ENCODE measurements at places on chromosomes 7 and 10. TPM values are rescaled to one million over a fixed set of nuclear protein-coding genes. Genes with fewer than 3 reads are reported as not detected.

GRCh38 chr7:85185424-85186082, 1.3 kb downstream of the SEMA3D start:
- peak overlapping the region; percentile 96 for H3K4me3 ChIP-seq
- peaks cover 9% of the 10 kb centered on the region for H3K36me3 ChIP-seq
- H3K27ac ChIP-seq = peak overlapping the region; percentile 90
- H3K4me1 ChIP-seq = peaks cover 41% of the 10 kb centered on the region

DNA sequence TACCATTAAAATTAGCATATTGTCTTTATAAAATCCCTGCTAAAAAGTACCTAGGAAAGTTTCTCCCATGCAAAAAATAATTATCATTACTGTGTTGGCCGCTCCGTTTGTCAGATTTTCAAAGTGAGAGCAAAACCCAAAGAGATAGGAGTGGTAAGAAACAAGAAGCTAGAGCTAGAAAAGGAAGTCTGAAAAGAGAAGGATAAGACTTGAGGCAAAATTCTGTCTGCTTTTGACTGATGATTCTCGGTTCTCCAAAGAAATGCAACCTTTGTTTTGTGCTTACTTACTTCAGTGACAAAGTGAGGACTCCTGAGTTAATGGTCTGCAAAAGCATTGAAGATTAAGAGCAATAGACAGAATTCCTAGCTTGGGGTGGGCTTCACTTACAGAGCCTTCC, 33.3 kb upstream of the CAPZA2 start:
- no peak overlapping the region for H3K27ac ChIP-seq
- peaks cover 8% of the 10 kb centered on the region for H3K27me3 ChIP-seq
- H3K36me3 ChIP-seq = peaks cover 14% of the 10 kb centered on the region
- no peak overlapping the region for H3K4me3 ChIP-seq
- DNase-seq = no peak

DNA sequence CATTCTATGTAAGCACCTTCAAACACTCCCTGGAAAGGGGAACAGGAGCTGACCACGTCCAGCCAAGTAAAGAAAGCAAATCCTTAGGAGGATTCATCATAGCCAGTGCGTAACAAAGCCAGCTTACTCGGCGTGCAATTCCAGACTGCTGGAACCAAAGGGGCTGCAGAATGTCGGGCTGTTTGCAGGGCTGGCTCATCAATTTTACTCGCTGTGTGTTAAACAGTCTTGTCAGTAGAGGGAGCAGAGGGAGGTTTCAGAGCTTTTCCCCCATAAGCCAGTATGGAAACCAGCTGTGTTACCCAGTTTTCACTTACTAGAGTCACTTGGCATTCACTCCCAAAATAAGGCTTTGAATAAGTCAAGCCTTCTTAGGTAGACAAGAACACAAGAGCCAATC, 127.1 kb downstream of the KMT2E start:
- H3K4me3 ChIP-seq = no peak overlapping the region
- peaks cover 26% of the 10 kb centered on the region for H3K36me3 ChIP-seq
- no peak overlapping the region for H3K27ac ChIP-seq
- H3K27me3 ChIP-seq = no peaks in the 10 kb centered on the region

DNA sequence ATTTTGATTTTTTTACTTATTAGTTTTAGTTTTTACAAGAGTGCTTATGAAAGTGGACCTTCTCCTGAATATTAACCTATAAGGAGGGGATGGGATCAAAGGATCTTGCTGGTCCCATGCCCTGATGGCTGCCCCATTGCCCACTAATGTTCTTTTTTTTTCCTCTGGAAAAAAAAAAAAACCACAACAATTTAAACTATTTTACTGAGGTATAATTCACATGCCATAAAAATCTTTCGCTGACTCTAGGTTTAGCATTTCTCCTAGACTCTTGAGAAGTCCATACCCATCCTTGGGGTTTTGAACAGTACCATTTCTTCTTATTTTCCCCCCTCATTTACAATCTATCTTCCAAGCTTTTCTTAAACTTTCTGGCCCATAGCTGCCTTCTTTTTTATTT, 481.8 kb downstream of the TFEC start:
- H3K27me3 ChIP-seq = no peaks in the 10 kb centered on the region
- no peak for DNase-seq
- H3K36me3 ChIP-seq = no peaks in the 10 kb centered on the region
- peaks cover 40% of the 10 kb centered on the region for H3K4me1 ChIP-seq

DNA sequence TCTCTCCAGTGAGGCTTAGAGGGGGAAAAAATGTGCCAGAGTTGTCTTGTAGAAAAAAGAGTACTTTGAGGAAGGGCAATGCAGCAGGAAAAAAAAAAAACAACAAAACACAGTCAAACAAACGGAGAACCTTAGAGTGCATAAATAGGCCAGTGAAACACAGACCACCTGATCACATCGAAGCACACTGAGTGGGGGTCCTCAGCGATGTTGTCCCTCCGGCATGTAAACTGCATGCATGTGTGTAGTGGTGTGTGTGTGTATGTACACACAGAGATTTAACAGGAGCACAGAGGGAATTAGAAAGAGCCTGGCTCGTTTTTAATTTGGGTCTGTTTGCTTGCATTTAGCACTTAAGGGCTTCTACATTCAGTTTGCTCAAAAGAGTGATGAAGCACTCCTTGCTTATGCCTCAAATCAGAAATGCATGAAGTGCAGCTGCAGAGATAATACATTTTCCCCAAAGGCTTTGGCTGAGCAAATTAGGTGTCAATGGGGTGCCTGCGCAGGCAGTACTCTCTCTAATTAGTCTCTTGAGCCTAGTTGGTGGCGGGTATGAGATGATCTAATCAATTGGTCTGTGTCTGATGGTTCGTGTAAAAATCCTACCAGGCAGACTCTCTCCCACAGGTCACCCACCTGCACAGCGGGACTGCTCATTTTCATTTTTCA, 62.7 kb upstream of the FZD1 start:
- H3K27ac ChIP-seq = no peak overlapping the region
- H3K4me3 ChIP-seq = no peak overlapping the region
- H3K4me1 ChIP-seq = no peaks in the 10 kb centered on the region
- no peaks in the 10 kb centered on the region for H3K36me3 ChIP-seq
- DNase-seq = no peak

DNA sequence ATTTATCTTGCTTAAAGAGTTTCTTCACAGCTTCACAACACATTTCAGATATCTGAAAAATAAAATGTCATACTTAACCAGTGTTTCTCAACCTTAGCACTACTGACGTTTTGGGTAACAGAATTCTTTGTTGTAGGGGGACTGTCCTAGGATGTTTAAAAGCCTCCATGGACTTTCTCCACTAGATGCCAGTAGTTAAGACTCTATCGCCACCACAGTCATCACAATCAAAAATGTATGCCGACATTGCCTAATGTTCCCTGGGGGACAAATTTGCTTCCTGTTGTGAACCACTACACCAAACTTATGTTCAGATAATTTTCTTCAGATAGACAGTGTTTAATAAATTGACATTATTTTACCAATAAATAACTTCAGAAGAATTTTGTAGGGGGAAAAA, 13.4 kb downstream of the NOC3L start:
- H3K4me1 ChIP-seq = peaks cover 22% of the 10 kb centered on the region
- peaks cover 15% of the 10 kb centered on the region for H3K36me3 ChIP-seq
- H3K27me3 ChIP-seq = no peaks in the 10 kb centered on the region

GRCh38 chr7:51349820-51350545, 33.4 kb upstream of the COBL start:
- H3K4me1 ChIP-seq = no peaks in the 10 kb centered on the region
- no peaks in the 10 kb centered on the region for H3K27me3 ChIP-seq
- no peak overlapping the region for H3K27ac ChIP-seq
- no peak for DNase-seq
- no peak overlapping the region for H3K4me3 ChIP-seq
- H3K36me3 ChIP-seq = no peaks in the 10 kb centered on the region

GRCh38 chr10:113179265-113179664, 229.2 kb downstream of the TCF7L2 start:
- no peaks in the 10 kb centered on the region for H3K4me1 ChIP-seq
- no peak for DNase-seq
- H3K4me3 ChIP-seq = no peak overlapping the region
- no peak overlapping the region for H3K27ac ChIP-seq
- no peaks in the 10 kb centered on the region for H3K36me3 ChIP-seq

- peak overlapping the region; percentile 98 for H3K27ac ChIP-seq
- H3K36me3 ChIP-seq = no peaks in the 10 kb centered on the region
- H3K27me3 ChIP-seq = no peaks in the 10 kb centered on the region
Observed at GRCh38 chr10:32445036-32445435, 904 bp upstream of the CCDC7 start.

DNA sequence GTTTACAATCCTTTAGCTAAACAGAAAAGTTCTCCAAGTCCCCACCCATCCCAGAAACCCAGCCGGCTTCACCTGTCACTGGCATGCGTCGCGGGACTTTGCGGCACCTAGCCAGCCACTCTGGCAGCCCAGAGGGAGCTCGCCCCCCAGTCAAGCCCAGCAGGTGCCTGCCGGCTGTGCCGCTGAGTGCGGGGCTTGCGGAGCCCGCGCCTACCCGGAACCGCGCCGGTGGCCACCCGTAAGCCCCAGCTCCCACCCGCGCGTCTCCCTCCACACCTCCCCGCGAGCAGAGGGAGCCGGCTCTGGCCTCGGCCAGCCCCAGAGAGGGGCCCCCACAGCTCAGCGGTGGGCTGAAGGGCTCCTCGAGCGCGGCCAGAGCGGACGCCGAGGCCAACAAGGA, 446.1 kb downstream of the GRM8 start:
- H3K27me3 ChIP-seq = no peaks in the 10 kb centered on the region
- no peak overlapping the region for H3K27ac ChIP-seq
- H3K4me3 ChIP-seq = no peak overlapping the region
- H3K4me1 ChIP-seq = no peaks in the 10 kb centered on the region

GRCh38 chr7:132134814-132135445, 441.3 kb downstream of the PLXNA4 start:
- H3K27ac ChIP-seq = no peak overlapping the region
- DNase-seq = no peak
- peaks cover 8% of the 10 kb centered on the region for H3K4me1 ChIP-seq
- H3K4me3 ChIP-seq = no peak overlapping the region

DNA sequence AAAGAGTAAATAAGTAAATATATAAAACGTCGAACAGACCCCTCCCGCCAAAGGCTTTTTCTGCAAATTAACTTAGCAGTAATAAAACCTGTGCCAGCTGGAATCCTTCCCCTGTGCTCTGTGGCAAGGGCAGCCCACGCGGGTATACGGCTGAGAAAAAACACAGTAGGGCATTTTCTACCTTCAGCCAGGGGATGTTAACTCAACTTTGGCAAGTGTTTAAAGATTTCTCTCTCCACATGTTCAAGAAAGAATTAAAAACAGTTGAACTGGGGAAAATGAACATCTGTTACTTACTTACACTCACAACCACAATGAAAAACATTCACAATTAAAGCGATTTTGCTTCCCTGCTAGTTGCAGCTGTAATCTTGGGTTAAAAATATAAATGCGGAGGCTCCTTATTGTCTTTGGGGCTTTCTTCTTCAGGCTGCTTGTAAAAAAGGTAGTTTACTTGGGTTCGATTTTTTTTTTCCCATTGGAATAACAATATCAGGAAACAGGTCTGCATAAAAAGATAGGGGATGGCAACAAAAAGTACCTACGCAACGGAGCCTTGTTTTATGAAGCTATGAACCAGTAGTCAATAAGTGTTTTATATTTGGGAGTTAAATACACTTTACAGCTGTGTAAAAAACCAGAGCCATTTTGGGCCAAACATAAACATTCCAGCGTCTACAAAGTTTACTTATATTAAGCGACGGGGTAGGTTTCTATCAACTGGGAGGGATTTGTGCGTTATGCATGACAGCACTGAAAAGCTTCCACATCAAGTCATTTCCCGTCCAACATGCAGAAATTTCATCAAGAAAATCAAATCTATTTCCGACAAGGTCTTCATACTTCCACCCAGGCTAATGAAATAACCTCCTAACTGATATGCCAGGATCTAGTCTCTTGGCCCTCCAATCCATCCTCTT, 132.7 kb downstream of the TAX1BP1 start:
- no peak overlapping the region for H3K27ac ChIP-seq
- no peak for DNase-seq
- peaks cover 2% of the 10 kb centered on the region for H3K27me3 ChIP-seq
- peaks cover 14% of the 10 kb centered on the region for H3K36me3 ChIP-seq
- no peak overlapping the region for H3K4me3 ChIP-seq

DNA sequence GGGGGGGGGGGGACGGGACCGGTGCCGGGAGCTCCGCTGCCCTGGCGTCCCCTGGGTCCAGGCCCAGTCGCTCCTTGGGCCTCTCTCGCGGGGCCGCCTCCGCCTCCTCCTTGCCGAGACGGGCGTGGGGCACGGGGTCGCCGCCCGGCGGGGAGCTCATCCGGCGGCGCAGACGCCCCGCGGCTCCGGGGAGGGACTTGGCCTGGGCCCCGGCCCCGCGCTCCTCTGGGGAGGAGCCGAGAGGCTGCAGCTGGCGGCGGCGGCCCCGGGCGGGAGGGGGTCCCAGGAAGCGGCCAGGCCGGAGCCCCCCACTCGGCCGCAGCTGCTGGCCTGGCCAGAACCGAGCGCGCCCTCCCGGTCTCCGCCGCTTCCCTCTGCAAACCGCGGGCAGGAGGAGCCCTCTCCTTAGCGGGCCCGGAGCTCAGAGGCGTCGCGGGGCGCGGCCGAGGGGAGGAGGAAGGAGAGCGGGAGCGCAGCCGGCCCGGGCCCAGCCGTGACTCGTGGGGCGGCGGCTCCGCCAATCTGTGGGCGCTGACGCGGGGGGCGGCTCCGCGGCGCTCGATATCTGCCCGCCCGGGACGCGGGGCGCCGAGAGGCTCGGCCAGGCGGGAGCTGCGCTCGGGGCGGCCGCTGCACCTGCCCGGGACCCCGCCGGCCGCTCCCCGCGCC, at the start of gene FAM20C:
TSS of gene FAM20C (plus strand) at position 591 of the 669 bp plus-strand sequence. CDS start 629 bp downstream, outside the sequence.
- H3K27me3 ChIP-seq = peaks cover 2% of the 10 kb centered on the region
- H3K36me3 ChIP-seq = peaks cover 11% of the 10 kb centered on the region
- DNase-seq = peak; percentile 60

- peak; percentile 5 for DNase-seq
- H3K4me3 ChIP-seq = peak overlapping the region; percentile 95
- peaks cover 3% of the 10 kb centered on the region for H3K27me3 ChIP-seq
- peaks cover 35% of the 10 kb centered on the region for H3K36me3 ChIP-seq
- peak overlapping the region; percentile 86 for H3K27ac ChIP-seq
- H3K4me1 ChIP-seq = peaks cover 25% of the 10 kb centered on the region
Observed at GRCh38 chr7:6705959-6706665, 635 bp downstream of the ZNF12 start.

DNA sequence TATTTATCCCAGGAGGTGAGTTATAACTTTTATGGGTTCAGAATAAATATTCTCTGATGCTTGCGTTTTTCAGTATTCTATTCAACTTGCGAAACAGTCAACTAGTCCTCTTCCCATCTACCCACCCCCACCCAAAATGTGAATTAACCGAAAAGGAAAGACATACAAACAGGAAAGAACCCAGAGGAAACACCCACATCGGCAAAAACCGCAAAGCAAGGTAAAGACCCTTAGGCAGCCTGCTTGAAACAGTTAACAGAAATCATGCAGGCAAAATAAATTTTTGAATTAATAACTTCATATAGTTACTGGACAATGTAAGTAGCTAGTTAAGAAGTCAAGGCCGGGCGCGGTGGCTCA, 5.4 kb downstream of the ZC3HAV1 start:
- peaks cover 36% of the 10 kb centered on the region for H3K4me1 ChIP-seq
- H3K36me3 ChIP-seq = peaks cover 15% of the 10 kb centered on the region
- no peak overlapping the region for H3K27ac ChIP-seq
- H3K27me3 ChIP-seq = no peaks in the 10 kb centered on the region

The CALML5 gene
- total RNA-seq = not detected

The GPR37 gene
- not detected for total RNA-seq

The CLCN1 gene
- not detected for total RNA-seq

The WEE2 gene
- total RNA-seq = not detected

The GHRHR gene
- not detected for total RNA-seq

The CTAGE15 gene
- total RNA-seq = not detected

The STX1A gene
- 14.2 TPM for total RNA-seq

The ITPRID1 gene
- total RNA-seq = not detected
